Neural crest cell (in vitro differentiated cells): ENCODE measurements at places on chromosomes 5 and 9.

- no peak for DNase-seq
These were observed 129.7 kb upstream of the OTULINL start for GRCh38 chr5:14451871-14452270.

DNA sequence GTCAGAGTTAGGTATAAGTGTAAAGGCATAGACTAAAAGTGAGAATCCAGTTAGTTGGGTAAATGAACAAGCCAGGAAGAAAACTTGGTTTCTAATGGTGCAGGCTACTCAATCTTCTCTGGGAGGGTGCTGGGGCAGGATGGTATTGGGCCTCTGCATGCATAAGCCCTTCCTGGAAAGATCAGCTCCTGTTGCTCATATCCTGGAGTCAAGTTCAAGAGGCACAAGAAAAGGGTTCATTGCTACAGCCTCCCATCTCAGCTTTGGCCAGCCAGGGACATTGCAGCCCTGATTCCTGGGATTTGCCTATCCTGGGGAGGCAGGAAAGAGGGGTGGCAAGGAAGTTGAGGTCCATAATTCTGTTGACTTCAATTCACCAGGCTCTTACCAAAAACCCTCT is 40.7 kb upstream of the ATP6V1G1 start:
- DNase-seq: no peak

DNA sequence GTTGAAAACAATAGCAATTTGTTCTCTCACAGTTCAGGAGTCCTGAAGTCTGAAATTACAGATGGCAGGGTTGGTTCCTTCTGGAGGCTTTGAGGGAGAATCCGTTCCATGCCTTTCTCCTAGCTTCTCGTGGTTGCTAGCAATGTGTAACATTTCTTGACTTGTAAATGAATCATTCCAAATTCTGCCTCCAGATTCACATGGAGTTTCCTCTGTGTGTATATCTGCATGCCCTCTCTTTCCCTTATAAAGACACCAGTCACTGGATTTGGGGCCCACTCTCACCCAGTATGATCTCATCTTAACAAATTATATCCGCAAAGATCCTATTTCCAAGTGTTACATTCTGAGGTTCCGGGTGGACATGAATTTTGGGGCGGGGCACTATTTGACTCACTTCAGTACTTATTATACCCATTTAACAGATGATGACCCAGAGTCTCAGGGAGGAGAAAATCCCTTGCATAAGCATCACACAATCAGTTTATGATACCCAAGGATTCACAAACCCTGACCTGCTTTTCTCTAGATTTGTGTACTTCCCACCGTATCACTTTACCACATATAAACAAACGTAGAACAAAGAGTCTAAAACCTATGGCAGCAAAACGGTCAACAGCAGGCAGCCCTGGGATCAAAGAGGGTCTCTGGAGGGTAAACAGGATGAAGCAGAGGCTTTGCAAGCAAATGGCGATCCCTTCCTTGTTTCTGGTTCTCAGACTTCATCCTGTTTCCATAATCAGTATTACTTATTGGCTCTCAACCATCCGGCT is 93.7 kb downstream of the C9orf152 start:
- no peak for DNase-seq

- DNase-seq: no peak
These were observed 479.9 kb downstream of the KDM4C start for GRCh38 chr9:7237473-7238246.

- DNase-seq: no peak
These were observed 26.7 kb downstream of the UNC5A start for GRCh38 chr5:176836811-176837706.

- no peak for DNase-seq
These were observed 36.8 kb downstream of the SLC22A5 start for GRCh38 chr5:132406144-132406783.

GRCh38 chr5:14895301-14895700 is 23.7 kb upstream of the ANKH start:
- no peak for DNase-seq

GRCh38 chr5:122036326-122036725 is 41.7 kb downstream of the LOX start:
- DNase-seq: no peak

DNA sequence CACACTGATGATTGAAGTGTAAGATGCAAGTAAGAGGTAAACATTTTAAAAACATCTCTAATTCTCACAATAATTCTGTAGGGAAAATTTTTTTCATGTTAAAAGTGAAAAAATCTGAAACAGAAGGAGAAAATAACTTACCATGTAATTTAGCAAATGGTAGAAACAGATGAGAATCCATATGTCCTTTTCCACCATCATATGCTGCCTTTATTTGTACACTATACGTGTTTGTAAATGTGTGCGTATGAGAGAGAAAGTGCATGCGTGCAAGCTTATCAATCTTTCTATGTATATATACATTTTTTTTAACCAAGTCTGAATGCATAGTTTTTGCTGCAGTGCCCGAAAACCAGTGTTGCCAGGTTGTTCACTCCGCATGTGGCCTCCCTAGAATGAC is 186.7 kb downstream of the IZUMO3 start:
- DNase-seq: no peak

DNA sequence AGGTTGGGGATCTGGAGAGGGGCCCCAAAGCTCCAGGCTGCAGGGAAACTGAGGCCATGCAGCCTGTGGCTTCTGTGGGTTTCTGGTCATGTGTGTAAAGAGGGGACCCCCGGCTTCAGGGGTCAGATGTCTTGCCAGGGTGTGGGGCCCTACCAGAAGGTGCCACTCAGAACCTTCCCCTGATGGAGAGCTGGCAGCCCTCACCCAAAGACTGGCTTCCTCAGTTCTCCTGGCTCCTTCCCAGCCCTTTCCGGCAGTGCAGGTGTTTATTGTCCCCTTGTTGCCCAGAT is 11.6 kb upstream of the LAMC3 start:
- no peak for DNase-seq

- DNase-seq: no peak
These were observed 34.7 kb downstream of the DAP start for GRCh38 chr5:10726179-10726912.

DNA sequence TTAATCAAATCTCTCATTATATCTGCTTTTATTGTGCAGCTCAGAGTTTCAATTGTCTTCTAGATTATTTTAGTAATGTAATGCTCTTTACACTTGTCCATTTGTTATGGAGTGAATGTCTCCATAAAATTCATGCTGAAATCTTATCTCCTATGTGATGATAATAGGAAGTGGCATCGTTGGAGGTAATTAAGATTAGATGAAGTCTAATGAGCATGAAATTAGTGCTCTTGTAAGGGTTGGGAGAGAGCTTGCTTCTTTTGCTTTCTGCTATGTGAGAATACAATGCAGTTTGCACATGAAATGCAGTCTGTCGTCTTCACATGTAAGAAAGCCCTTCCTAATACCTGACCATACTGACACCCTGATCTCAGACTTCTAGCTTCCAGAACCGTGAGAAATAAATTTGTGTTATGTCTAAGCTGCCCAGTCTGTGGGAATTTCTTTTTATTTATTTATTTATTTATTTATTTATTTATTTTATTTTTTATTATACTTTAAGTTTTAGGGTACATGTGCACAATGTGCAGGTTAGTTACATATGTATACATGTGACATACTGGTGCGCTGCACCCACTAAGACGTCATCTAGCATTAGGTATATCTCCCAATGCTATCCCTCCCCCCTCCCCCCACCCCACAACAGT is 1399.2 kb upstream of the CDH6 start:
- DNase-seq: no peak

- DNase-seq: no peak
These were observed 387.7 kb downstream of the BNC2 start for GRCh38 chr9:16482764-16483163.

DNA sequence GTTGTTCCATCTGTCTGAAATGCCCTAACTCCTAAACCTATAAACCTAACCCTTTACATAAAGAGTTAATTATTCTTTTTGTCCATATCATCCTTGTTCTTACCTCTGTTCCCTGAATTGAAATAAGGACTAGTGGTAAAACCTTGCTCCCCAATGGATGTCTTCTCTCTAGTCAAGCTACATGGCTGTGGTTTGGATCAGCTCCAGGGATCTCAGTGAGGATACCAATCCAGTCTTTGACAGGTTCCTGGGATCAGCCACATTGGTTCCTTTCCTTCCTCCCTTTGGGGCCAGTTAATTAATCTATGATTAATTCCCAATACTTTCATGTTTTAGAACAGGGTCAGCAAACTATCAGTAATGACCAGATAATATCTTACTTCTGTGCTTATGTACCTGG is 151.6 kb downstream of the SIL1 start:
- no peak for DNase-seq
